IMR-90 (cell line): ENCODE measurements at places on chromosomes 2 and 18. TPM values are rescaled to one million over a fixed set of nuclear protein-coding genes. Genes with fewer than 3 reads are reported as not detected.

DNA sequence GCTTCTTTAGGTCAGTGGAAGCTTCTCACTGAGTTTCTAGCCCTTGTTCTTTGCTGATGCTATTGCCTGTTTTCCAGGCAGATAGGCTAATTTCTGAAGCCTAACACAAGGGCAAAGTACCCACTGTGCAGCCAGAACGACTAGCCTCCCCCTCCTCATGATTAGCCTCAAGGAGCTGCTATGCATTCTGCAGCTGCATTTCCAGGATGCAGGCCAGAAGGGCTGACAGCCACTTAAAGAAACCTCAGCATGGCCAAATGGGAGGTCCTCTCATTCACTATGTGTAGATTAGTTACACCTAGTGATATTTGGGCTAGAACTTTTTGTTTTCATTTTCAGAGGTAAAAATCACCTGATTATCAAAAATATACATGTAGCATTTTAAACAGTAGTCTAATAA is 216.0 kb downstream of the RAD51AP2 start:
- peaks cover 7% of the 10 kb centered on the region for H3K4me1 ChIP-seq
- no peaks in the 10 kb centered on the region for H3K36me3 ChIP-seq
- no peak for DNase-seq
- H3K27ac ChIP-seq = no peak overlapping the region

DNA sequence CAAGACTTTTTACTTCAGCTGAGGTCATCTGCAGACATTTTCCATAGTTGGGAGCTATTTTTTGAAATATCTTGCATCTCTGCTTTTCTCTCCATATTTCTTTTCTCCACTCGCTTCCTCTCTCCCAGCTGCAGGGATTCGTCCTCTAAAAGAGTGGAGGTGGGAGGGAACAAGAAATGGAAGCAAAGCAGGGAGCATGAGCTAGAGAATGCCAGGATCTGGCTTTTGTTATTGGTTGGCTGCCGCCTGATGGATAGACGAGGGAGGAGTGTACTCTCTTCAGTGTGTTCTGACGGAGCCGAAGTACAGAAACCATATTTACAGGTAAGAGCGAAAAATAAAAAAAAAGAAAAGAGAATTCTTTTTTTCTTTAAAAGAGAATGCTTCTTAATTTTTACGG is at the start of gene CSRNP3:
Gene CSRNP3 (plus strand): TSS at position 282 of the 400 bp plus-strand sequence. CDS start 125,368 bp downstream, outside the sequence.
- no peaks in the 10 kb centered on the region for H3K4me1 ChIP-seq
- no peak within 1 kb of the TSS for H3K27ac ChIP-seq
- no peaks in the 10 kb centered on the region for H3K36me3 ChIP-seq
- DNase-seq = peak; percentile 70

SFT2D3 gene
- total RNA-seq = 2.5 and 3.9 TPM in 2 replicates

PLEK gene
- total RNA-seq = under 0.01 TPM in 1 of 2 replicates, not detected in the other

INO80C gene
- total RNA-seq = 4.4 and 5.6 TPM in 2 replicates
